ENCODE measurements at places on chromosomes 7 and 10.

DNA sequence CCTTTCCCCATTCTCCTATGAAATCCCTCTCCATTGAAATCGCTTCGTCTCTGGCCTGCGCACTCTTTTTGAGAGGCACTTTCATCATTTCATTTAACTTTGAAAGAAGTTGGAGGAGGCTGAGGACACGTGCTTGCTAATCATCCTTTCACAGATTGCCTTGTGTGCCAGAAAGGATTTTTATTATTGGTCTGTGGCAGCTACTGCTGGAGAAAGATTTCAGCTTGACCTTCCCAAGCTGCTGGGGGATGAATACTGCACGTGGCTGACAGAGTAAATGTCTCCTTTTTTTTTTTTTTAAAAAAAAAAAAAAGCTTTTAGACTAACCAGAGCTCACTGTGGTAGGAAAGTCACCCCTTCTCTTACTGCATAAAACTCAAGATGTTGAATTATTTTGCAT, 44.2 kb upstream of the KCNIP2 start:
- no peak for DNase-seq

DNA sequence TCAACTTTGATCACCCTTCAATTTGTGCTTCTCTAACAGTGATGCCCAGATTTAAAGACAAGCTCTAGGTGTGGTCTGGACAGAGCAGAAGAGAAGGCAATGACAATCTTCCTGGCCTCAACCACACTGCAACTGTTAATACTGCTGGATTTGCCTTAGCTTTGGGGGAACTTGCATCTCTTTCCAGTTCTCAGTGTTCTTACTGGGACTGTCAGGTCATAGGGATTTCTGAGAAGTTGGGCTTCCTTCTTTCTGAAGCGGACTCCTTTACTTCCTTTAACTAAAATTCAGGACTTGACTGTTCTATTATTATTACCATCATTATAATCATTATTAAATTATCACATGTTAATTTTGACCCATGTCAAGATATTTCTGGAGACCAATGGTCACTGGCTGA, 80.8 kb downstream of the OSBPL3 start:
- no peak for DNase-seq

- peak; percentile 48 for DNase-seq
Observed at GRCh38 chr10:132458586-132459300, 61.7 kb downstream of the PWWP2B start.

DNA sequence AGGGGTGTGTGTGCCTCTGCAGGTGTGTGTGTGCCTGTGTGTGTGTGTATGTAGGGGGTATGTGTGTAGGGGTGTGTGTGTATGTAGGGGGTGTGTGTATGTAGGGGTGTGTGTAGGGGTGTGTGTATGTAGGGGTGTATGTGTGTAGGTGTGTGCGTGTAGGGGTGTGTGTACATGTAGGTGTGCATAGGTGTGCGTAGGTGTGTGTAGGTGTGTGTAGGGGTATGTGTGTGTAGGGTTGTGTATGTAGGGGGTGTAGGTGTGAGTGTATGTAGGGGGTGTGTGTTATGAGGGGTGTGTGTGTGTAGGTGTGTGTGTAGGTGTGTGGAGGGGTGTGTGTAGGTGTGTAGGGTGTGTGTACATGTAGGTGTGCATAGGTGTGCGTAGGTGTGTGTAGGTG, 48.6 kb upstream of the PSMG3 start:
- DNase-seq = no peak

- no peak for DNase-seq
Observed at GRCh38 chr7:129136887-129137642, 7.4 kb upstream of the TSPAN33 start.

- no peak for DNase-seq
Observed at GRCh38 chr7:75688200-75689136, 50.3 kb downstream of the HIP1 start.

- DNase-seq = no peak
Observed at GRCh38 chr10:122446668-122447423, 7.6 kb upstream of the ARMS2 start.

- no peak for DNase-seq
Observed at GRCh38 chr7:143493751-143494150, 16.1 kb downstream of the TAS2R41 start.

Data from stimulated activated CD4-positive, alpha-beta T cell treated with anti-CD3 and anti-CD28 coated beads, Interleukin-2, amount 100 ng/mL, for 4 hours (primary cell).